Brain (organoid and tissue), 16 donors: ENCODE measurements at places on chromosomes 4 and X.

DNA sequence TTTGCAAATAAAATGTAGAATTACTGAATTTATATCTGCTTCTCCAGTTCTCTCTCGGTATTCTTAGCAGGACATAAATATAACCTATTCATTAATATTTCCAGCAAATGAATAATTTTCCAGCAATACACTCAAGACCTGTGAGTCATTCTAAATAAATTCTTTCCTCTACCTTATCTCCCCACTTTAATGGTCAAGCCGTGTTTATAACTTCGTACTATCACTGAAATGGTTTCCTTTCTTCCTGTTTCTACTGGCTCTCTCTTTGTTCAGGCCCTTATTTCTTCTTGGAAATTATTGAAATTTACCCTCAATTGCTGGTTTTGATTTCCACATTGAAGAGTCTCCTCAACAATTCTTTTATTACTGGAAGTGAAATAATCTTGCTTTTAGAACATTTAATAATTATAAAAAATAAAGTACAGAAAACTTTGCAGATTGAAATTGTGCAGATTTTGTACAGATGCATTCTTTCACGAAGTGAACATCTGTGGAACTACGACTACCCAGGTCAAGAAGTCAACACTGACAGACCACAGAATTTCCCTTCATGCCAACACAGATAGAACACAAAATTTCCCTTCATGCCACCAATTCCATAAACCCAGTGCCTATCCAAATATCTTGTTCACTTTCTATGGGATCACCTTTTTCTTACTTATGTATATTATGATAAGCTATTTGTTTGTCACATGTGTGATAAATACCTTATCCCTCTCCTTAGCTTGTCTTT is 205.7 kb downstream of the FAT4 start:
- DNase-seq, result no peak

GRCh38 chr4:152458801-152459302 is 77.0 kb downstream of the FBXW7 start:
- DNase-seq, result no peak

DNA sequence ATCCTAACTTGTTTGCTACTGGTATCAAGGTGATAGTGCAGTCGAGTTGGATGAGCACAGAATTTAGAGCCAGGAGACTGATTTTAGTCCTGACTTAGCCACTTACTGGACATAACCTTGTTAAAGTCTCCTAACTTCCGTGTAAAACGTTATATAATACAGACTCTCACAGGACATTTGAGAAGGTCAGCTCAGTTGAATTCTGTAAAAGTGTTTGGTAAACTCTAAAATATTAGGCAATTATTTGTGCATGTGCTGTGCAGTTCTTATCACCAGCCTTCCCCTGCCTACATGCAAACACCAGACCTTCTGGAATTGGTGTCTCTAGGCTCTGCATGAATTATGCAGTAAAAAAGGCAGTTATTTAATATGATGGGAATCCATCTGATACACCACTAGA is 45.4 kb downstream of the FNIP2 start:
- no peak for DNase-seq

GRCh38 chr4:73396304-73396703 is 7.8 kb upstream of the ALB start:
- no peak for DNase-seq

DNA sequence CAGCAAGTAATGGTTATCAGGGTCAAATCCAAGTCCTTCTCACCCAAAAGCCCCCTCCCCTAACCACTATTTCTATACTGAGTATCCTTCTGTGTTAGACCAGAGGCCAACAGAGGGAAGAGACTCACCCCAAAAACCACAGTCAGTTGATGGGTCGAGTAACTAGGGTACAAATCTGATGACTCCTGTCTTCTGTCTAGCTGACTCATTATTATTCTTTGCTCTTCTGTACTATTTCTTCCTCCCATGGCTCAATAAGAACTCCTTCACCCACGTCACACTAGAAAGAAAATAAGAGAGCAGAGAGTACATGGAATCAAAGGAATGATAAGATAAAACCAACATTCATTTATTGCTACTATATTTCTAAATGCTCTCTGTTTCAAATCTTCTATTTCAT is 2.0 kb downstream of the RAB40A start:
- no peak for DNase-seq

- peak; percentile 95 for DNase-seq
Observed at GRCh38 chr4:140252742-140253555, 99.0 kb upstream of the MAML3 start.

GRCh38 chr4:27022963-27023362 is 162.3 kb downstream of the STIM2 start:
- no peak for DNase-seq

- DNase-seq, result no peak
Observed at GRCh38 chr4:171235521-171235920, 577.7 kb upstream of the GALNTL6 start.

- no peak for DNase-seq
Observed at GRCh38 chr4:89829470-89830138, 7.4 kb downstream of the SNCA start.

GRCh38 chr4:2685541-2685940 is 70.6 kb downstream of the TNIP2 start:
- no peak for DNase-seq

GRCh38 chr4:45423896-45424295 is 697.5 kb upstream of the GNPDA2 start:
- DNase-seq, result no peak

- DNase-seq, result no peak
Observed at GRCh38 chrX:132565273-132565672, 76.4 kb upstream of the MBNL3 start.

DNA sequence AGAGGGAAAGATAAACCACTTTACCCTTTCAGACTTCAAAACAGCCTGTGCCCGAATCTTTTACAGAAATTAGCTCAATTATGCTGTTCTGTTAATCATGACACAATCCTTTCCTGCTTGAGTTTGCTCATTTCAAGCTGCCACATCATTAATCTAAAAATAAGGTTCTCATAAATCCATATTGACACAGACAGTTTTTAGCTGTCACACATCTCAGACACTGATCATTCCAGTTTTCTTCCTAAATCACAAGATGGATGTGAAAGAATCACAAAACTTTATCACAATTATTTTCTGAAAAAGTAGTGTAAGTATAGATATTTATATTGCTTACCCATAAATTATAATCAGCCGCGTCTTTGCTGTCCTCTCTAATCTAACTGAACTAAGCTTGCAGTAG is 27.9 kb upstream of the AMELX start:
- DNase-seq, result no peak

DNA sequence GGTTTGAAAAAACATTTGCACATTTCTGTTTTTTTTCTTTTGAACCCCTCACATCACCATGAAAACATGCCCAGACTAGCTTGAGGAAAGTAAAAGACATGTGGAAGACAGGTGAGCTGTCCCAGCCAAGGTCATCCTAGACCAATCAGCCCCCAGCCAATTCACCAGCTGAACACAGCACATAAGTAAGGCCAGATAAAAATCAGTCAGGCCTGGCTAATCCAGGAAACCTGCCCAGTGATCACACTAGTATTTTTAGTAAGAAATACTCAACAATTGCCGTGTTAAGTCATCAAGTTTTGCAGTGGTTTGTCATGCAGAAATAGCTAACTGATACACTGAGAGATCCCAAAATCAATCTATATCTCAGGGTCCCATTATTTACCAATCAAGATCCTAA is 4.4 kb upstream of the SMR3A start:
- DNase-seq, result no peak

DNA sequence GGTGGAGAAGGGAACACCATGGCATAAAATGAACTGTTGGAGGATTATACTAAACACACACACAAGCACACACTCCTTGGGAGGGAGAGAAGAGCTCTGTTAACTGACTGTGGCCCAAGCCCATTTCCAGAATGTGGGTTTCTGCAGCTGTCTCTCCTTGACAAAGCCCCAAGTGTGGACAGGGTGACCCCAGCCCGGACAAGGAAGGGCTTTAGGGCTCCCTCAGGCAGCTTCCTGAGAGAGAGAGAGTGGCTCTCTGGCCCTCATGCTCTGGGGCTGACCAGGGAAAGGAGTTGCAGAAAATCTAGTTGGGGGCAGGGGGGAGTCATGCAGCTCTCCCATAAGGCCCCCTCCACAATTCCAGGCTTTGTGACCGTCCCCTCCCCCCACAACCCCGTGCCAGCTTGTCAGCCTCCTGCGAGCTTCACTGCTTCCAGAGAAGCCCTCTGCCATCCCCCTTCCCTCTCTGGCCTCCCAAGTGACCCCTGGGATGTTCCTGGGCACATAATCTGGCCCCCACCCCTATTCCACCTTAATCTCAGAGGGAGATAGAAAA is 590 bp downstream of the ARHGEF9 start:
- no peak for DNase-seq

DNA sequence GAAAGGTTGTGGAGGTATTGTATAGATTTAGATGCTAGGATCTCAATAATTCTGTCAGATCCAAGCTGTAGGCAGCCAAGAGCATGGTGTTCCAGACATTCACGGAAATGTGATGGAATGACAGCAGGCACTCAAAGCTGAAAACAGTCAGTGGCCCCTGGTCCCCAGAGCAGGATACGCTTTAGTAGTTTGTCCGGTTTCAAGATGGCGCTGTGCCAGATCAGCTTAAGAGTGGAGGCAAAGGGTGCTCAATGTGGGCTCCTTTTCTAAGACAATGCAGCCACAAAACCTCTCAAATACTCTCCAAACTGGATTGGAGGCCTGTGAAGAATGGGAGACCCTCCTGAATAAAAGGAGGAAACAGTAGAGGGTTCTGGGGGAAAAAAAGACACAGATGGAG is 291.2 kb upstream of the HS3ST1 start:
- DNase-seq, result no peak

- DNase-seq, result no peak
Observed at GRCh38 chrX:134324359-134324758, 87.4 kb downstream of the CCDC160 start.

DNA sequence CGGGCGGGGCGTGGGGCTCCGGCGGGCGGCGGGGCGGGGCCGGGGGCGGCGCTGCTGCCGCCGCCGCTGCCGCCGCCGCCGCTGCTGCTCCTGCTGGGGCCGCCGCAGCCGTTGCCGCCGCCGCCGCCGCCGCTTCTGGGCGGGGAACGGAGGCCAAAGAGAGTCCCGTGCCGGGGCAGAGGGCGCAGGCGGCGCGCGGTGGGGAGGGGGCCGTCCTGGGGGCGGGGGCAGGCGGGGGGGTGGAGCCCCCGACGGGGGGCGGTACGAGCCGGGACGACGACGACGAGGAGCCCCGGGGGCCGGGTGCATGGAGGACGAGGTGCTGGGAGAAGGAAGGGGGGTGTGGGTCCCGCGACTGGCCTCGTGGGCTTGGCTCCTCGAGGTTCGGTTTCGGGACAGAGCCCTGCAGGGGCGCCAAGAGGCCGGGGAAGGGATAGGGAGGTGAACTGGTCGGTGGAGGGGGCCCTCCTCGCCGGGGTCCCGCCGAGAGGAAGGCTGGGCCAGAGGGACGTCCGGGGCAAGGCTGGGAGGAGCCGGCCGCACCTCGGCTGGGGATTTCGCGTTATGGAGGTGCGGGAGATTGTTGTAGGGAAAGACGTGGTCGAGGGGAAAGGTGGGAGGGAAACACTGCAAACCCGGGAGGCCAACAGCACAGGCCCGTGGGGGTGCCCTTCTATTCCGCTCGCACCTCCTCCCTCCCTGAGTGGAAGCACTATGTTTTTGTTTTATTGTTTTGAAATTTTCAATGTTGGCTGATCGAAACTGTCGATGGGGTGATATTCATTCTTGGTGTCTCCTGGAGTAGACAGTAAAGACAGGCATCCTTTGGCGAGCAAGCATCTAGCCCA is 1.9 kb downstream of the BCORL1 start:
- peak; percentile 19 for DNase-seq
